ENCODE measurements at places on chromosomes 11 and 22.

DNA sequence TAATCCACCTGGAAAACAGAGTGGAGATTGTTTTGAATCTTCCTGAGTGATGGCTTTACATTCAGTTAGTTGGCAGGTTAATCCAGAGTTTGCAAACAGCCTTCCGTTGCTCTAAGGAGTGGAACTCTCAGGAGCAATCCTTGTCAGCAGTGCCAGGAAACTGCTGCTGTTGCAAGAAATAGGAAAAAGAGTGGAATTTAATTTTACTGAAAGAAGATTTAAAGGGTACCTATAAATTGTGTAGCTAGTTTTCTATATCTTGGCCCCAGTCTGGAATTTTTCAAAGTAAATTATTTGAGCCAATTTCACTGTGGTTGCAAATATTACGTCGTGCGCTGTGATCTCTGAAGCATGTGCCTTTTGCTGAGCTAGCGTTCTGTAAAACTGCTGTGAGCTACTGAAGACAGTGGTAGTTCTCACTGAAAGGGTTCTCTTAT lies 55.5 kb upstream of the SLC5A12 start:
- DNase-seq: no peak

DNA sequence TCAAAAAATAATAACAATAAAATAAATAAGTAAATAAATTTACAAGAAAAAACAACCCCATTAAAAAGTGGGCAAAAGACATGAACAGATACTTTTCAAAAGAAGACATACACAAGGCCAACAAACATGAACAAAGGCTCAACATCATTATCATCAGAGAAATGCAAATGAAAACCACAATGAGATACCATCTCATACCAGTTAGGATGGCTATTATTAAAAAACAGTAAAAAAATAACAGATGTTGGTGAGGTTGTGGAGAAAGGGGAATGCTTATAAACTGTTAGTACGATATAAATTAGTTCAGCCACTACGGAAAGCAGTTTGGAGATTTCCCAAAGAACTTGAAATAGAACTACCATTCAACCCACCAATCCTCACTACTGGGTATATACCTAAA lies 44.6 kb downstream of the PRCP start:
- DNase-seq: no peak

DNA sequence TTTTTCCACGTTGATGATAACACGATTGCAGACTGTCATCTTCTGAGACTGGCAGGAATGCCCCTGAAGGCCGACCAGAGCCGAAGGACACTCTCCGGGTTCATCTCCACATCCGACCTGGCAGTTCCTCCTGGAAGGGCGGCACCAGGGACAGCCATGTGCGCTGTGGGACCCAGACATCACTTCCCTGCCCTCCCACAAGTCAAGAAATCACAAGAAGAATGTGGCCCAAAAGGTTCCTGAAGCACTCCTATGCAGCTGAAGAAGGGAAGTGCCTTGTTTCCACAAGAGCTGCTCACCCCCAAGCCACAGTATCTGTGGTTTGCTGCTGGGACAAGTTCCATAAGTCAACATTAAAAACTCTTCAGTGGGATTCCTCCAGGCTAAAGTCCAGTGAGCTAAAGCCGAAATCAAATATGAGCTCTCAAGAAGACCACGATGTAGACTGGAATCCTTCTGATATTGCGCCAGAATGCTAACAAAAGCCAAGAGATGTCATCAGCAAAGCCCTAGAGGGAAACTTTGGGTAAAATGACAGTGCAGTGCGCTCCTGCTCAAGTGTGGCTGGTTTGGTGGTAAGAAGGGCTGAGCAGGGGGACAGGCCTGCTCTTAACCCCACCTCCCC lies 21.2 kb downstream of the PACSIN2 start:
- no peak for DNase-seq

DNA sequence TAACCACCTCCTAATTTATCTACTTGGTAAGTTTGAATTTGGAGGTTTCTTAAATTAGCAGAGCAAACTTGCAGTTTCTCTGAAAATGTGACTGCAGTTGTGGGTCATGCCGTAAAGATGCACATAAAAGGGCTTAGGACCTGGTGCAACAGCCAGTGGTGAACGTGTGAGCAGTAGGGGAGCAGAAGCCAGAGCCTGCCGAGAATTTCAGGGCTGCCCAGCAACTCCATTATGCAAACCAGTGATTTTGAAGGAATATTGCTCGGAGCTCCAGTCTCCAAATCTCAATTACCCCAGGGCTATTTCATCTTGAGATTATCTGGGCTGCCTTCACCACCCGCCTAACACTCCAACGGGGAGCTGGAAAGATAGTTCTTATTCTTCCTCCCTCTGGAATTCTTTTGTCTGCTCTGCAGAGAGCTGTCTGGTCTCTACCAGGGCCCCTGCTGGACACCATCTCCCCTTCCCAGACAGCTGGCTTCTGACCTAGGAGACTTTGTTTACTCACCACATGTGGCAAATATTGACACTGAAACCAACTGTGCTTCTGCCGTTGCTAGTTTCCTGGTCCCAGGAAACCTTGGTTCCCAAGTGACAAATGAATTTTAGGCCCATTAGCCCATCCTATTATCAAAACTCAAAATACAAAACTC lies 93.9 kb downstream of the DSCAML1 start:
- peak; percentile 59 for DNase-seq

DNA sequence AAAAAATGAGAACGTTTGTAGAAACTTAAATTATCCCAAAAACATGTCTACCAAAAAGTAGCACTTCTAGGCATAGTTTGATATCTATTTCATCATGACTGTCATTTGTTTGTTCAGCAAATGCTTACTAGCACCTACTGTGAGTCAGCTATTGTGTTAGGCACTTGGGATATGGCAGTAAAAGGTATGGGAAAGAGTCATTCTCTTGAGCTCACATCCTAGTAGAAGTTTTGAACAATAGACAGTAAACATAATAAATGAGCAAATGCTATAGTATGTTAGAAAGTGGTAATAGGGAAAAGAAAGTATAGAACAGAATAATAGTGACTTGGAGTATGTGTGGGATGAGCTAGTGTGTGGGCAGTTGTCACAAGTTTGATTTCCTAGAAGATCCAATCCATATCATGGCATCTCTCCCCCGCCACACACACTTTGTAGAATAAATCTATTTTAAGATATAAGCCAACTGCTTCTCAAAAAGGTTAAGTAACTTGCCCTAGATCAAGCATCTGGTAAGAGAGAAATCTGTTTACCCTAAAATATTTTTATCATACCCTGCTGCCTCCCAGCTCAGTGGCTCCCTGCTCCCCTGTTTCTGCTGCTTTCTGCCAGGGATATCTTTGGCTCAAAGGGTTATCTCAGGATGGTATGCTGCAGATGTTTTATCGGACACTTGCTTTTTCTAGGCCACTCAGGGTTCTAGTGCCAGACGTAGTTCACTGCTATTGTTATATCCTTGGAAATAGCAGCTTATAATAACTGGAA lies 129.7 kb downstream of the NCAM1 start:
- no peak for DNase-seq

DNA sequence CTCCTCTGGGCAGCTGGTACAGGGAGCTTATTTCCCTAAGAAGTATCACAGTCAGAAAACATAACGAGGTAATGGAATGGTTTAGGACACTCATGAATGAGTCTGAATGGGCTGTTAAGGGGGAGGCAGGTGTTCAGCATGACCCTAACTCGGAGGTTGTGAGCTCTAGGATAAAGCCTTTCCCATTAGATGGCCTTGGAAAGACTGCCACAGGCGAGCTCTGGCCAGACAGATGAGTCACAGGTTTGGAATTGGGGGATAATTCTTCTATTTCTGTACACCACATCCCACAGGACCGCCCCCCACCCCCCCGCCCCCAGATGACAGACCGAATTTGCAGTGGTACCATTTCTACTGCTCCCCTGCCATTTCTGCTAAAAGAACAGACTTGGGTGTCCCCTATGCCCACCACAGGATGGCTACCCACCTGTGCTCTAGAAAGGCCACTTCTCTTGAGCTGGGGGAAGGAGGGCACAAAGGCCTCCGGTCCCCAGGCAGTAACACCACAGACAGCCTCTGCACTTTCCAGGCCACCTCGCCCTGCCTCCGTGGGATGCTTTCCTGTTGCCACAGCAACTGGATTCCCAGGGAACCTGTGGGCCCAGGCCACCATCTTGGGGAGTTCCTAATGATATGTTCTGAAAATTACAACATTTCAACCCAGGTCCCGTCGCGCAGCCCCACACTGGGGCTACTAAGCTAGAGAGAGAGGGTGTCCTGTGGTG lies 76.7 kb downstream of the TRIM29 start:
- no peak for DNase-seq

- no peak for DNase-seq
These were observed 10.4 kb upstream of the MRPL17 start for GRCh38 chr11:6693342-6694228.

- no peak for DNase-seq
These were observed 10.5 kb downstream of the ARL14EP start for GRCh38 chr11:30333405-30333804.

- no peak for DNase-seq
These were observed 67.0 kb downstream of the FANCF start for GRCh38 chr11:22558664-22559063.

DNA sequence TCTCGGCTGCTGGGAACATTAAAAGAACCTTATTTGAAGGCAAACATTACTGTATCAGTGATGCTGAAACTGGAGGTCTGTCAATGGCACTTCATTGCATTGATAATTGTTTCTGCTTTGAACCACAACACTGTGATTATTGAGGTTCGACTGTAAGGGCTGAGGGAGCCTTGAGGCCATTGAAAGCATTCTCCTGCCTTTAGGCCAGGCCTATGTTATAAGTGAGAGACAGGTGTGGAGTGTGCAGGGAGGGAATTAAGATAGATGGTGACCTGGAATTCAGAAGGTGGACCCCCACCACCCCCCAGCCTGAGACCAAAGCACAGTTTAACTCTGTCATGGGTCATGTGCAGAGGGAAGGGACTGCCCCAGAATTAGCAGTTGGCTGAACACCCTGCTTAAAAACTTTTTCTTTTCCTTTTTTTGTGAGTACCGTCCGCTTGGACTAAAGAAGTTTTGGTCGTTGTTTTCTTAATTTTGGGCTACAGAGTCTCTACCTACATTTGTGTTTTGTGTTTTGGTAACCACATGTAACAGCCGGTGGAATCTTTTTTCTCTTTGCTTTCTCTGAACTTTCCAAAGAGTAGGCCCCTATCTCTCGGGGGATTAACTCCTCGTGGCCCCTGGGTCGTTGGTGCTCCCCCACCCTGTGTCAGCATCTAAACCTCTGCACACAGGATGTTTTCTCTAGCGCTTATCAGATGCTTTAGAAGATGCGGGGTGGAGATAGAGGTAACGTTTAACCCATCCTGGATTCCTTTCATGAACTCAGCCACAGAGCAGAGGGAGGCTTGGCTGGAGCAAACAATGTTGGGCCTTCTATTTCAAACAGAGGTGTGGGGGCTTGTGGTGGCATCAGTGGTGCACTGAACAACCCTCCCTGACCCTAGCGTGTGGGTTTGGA lies 43.7 kb downstream of the ZBTB16 start:
- DNase-seq: no peak

GRCh38 chr11:133697161-133697560 lies 148.2 kb downstream of the SPATA19 start:
- no peak for DNase-seq

- no peak for DNase-seq
These were observed 64.5 kb downstream of the CCDC73 start for GRCh38 chr11:32729976-32730375.

DNA sequence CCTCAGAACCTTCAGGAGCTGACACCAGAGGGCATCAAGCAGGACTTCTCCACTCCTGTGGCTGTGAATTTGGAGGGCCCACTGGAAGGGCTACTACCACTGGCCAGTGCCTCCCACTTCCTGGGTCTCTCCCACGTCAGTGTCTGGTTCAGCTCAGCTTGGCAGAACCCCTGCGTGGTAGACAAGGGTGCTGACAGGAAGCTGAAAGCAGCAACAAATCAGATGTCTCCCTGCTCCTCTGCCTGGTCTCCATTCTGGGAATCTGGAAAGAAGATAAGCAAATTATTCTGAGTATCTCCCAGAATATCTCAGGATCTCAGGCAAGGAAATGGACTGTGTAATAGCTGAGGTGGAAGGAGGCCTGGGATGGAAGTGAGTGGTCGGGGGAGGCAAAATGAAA lies 61.5 kb downstream of the TMPRSS5 start:
- DNase-seq: no peak

DNA sequence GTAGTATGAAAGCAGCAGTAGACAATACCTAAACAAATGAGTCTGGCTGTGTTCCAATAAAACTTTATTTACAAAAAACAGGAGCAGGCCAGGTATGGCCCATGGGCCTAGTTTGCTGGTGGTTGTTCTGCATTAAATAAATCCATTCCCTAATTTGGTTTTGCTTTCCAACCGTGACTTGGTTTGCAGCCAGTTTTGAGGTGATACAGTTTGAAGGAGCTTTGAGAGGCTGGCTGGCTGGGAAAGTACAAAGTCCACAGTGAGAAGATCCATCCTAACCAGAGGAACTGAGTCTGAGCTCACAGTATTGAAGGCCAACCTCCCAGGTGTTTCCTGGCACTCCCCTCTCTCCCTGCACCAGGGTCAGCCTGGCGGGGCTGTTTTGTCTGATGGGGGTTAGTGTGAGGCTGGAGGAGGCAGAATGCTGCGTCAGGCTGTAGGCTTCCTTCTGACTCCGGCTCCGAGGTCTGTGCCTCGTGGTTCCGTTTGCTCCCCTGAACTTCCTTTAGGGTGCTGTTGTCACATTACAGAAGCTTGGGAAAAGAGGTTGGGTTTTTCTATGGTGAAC lies 129.5 kb downstream of the MICAL2 start:
- DNase-seq: no peak

GRCh38 chr11:16933756-16934603 lies 80.2 kb downstream of the PLEKHA7 start:
- no peak for DNase-seq

DNA sequence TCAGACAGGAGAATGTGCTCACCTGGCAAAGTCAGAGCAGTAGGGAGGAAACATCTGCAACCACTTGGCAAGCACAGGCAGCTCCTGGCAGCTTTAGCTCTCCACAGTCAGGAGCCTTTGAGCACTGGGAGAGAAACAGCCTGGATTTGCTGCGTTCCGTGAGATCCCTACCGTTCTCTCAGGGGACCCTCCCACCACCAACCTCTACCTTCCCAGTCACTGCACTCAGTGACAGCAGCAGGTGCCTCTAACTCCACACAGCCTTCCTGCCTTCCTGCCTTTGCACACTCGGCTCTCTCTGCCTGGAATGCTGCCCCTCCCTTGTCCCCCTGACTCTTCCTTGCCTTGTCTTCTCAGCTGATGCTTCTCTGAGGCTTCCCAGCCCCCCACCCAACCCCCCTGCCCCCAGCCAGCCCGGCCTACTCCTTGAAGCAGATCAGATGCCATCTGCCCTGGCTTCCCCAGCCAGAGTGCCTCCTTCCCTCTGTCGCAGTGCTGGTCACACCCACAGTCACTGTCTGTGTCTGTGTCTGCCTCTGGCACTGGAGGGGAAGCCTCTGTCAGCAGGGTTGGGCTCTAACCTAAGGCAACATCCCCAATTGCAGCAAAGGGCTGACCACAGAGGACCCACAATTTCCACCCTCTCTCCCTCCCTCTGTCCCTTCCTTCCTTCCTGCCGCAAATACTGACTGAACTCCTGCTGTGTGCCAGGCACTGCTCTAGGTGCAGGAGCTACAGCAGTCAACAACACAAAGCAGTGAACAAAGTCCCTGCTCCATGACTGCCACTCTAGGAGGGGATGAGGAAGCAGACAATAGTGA lies 14.9 kb upstream of the TSKU start:
- DNase-seq: no peak

- DNase-seq: no peak
These were observed 369.3 kb upstream of the SYN3 start for GRCh38 chr22:33427461-33427860.

Measured in HuH-7.5 (cell line).